ENCODE measurements at places on chromosomes 1 and 21.

DNA sequence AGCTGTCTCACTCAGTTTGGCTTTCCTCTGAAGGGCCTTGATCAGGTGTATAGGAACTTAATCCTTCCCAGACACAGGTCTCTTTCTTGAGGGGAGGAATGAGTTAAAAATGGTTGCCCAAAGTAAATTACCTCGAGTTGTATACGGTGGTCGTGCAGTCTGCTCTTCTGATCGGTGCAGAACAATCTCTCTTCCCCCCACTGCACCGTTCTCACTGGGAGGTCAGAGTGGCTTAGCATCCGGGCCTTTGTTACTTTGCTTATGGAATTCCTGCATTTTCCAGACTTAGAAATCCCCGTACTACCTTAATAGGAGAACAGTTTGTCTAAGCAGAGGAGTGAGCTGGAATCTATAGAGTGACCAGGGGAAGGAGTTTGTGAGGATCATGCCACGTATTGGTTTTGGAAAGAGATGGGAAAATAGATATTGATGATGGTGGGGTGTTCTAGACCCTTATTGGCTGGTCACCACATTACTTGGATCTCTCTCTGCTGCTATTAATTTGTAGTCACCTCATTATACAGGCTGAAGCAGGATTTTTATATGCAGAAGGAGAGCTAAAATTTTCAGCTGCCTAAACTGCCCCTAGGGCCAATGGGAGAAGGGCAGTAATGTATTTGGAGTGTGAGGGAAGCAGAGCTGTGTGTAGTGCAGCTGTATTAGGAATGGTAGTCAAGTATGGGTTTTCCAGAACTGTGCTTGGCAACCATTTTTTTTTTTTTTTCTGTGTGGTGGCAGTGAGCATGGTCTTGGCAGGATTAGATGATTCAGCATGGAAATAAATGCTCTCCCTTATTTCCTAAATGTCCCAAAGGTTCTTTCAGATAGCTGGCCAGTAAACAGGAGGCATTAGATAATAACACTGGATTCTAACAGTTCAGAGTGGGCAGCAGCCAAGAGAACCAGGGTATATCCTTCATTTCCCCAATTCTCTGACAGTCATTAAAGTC lies 81.5 kb downstream of the NDUFS5 start:
- no peak for DNase-seq

DNA sequence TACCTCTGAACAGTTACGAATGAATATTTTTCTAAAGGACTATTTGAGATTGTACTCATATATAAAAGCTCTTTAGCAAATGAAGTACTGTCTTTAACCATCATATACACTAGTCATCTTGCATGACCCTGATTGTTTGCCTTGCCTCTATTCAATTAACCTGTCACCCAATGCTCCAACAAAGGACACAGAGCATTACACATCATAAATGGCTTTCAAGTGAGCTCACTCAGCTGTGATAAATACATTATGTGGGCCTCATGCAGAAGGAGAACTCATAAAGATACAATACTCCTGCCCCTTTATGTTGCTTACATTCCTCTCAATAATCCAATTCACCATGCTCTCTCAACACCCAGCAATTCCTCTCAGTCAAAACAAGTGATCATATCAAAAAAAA lies 993.0 kb upstream of the PRMT6 start:
- no peak for DNase-seq

DNA sequence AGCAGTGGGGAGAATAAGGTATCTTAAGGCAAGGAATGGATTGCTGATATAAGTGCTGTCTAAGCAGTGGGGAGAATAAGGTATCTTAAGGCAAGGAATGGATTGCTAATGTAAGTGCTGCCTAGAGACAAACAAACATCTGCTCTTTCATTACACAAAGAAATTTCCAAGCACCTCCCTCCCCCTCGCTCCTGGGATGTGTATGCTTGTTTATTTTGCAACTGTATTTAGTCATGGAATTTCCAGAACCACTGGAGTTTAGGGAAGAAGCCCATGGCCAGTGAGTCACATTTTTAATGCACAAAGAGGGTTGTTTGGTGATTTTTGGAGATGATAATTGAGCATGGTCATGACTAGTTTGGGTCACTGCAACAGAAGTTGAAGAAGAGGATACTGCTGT lies 21.5 kb downstream of the PDPN start:
- DNase-seq: peak; percentile 60

- no peak for DNase-seq
Observed at GRCh38 chr1:29332204-29332603, 95.9 kb downstream of the PTPRU start.

DNA sequence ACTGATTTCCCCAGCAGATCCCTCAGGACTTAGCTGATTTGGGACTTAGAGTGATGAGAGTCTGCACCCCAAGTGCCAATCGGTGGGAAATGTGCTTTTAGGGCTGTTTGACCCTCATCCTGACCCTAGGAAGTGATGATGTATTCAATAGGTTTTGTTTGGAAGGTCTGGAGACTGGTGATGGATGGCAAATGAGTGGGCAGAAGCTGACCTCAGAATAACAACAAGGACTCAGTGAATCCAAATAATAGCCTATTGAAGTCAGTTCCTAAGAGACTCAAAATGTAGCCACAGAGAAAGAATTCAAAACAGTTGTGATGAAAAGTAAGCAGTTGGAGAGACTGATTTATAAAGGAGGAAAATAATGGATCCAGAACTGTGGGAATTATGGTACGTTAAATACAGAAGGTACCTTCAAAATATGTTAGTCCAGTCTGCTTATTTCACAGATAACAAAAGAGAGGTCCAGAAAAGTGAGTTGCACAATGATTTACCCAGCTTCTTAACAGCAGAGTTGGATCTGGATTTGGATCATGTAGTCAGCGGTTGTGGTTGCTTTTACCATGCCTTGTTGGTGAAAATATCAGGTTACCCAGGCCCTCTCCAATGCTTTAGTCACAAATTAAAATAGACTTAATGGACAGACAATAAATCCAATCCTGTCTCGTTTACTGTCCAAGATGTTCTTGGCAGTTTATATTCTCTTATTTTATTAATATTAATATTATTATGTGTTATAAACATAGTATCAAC lies 123.0 kb upstream of the PTBP2 start:
- DNase-seq: no peak

GRCh38 chr21:33412832-33413519 lies 9.8 kb downstream of the IFNGR2 start:
- no peak for DNase-seq

DNA sequence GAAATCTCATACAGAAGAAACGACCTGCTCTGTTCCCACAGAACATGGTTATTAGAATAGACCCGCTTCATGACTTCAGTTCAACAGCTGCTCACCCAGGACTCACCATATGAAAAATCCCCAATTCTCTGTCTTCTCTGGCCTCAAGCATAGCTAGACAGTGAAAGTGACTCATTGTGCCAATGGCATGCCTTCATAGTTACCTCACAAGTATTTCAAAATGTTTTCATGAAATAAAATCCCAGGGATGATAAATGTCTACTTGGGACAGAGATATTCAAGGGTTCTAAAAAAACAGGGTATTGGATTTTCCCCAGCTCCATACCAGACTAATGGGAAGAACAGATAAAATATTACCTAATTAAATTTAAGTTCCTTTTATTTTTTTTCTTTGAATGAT lies 82.3 kb downstream of the NOTCH2 start:
- DNase-seq: no peak

DNA sequence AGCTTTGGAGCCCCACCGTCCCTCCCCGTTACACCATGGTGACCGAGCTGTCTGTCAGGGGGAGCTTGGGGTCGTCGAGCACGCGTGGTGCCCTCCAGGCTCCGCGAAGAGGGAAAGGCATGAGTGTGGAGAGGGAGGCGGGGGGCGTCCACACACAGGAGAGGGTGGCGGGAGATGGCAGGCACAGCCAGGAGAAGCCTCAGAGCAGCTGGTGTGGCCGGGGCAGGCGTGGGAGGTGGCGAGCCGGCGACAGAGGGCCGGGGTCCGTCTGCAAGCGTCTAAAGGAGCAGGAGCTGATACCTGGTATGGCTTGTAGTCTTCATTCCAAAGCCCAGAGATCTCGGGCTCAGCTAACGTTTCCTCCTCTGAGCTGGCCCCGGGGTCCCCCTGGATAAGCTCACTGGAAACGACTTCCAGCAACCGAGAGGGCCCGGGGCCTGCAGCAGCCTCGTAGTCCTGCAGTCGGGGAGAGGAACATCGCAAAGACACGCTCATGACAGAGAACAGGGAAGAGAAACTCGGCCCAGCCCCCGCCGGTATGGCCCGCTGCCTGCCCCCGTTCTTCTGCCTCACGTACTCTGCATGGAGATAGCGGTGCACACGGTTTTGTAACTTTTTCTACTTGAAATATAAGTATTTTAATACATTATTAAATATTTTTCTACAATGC lies 37.4 kb downstream of the CFAP74 start:
- DNase-seq: no peak

- no peak for DNase-seq
Observed at GRCh38 chr1:94104776-94105580, 16.0 kb downstream of the ABCA4 start.

GRCh38 chr1:247845011-247845692 lies 3.5 kb upstream of the OR11L1 start:
- no peak for DNase-seq

GRCh38 chr1:221689138-221689537 lies 52.8 kb downstream of the DUSP10 start:
- DNase-seq: no peak
